ENCODE measurements at places on chromosomes 12 and 14.

GRCh38 chr12:70840656-70841350 lies 79.7 kb downstream of the PTPRR start:
- DNase-seq, result no peak

GRCh38 chr14:89187501-89187900 lies 229.5 kb downstream of the FOXN3 start:
- no peak for DNase-seq

DNA sequence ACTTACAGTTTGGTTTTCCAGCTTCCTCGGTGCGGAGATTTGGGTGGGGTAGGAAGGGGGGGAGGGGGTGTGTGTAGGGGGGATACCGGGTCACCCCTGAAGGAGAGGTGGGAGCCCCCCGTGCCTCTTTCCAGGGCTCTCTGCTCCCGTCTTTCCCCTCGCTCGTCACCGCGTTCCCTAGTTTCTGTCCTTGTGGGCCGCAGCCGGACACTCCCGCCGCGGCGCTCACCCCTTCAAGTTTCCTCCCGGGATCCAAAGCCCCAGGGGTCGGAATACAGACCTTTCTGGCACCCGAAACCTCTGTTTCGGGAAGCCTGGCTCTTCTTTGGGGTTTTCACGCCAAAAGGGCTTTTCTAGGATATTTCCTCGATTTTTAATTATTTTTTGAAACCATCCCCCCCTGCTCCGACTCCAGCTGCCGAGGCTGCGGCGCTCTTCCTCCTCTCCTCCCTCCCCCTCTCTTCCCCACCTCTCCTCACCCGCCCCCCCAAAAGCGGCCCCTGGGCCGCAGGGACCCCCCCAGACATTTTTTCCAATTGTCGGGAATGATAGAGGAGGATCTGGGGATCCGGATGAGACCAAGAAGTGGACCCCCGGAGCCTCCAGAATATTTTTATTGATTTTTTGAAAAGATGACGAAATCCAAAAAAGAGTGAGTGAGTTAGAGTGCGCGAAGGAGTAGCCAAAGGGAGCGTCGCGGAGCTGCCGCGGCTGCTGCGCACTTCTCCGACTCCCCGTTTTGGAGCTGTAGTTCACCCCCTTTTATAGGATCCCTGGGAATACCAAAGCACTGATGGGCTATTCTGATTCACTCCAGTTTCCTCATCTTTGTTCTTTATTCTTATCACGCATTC lies 1.7 kb downstream of the CCND2 start:
- no peak for DNase-seq

- DNase-seq, result no peak
These were observed 11.3 kb downstream of the ATP2B1 start for GRCh38 chr12:89697296-89697695.

- DNase-seq, result no peak
These were observed 65.3 kb upstream of the RASSF3 start for GRCh38 chr12:64545081-64545382.

- no peak for DNase-seq
These were observed 32.1 kb downstream of the DMAC2L start for GRCh38 chr14:50344116-50344775.

DNA sequence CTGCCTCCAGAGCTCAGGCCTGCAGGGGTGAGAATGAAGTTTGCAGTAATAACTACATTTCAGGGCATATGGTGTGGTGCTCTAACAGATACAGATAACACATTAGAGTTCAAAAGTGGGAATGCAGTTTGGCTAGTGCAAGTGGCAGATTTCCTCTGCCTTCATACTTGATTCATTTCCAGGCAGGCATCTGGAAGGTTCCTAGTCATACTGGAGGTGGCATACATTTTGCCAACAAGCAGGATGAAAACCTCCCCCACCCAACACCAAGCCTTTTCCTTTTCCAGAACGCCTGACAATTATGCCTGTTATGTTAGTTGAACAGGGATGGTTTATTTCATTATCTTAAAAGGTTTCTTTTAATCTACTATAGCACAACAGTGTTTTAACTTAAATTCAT lies 24.3 kb downstream of the VTI1B start:
- no peak for DNase-seq

- no peak for DNase-seq
These were observed 255.7 kb downstream of the ADGRD1 start for GRCh38 chr12:131209082-131210070.

DNA sequence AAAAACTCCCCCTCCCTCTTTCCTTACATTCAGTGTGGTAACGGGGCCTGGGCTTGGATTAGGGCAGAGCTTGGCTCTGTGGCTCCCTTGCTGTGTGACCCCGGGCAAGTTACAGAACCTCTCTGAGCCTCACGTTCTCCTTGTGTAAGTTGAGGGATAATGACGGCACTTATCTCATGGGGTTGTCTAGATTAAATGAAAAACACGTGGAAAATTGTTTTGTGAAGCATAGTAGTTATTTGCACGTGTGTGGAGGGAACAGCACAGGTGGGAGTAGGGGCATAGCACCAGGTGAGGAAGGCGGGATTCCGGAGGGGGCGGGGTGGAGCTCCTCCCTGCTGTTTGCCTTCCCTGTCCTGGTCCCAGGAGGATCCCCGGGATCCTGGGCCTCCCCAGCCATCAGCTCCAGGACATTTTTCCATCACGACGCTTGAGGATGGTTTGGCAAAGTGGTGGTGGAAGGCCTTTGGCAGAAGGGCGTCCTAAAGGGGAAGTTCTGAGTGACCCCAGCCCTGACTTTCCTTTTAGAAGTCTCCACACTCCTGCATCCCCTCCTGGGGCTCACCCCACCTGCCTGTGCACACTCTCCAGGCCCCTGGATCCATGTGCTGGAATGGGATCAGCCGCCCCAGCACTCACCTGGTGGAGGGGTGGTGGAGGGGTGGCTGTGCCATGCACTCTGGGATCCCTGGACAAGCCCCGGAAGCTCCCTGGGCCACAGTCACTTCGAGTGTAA lies 22.7 kb downstream of the LRTM2 start:
- no peak for DNase-seq

DNA sequence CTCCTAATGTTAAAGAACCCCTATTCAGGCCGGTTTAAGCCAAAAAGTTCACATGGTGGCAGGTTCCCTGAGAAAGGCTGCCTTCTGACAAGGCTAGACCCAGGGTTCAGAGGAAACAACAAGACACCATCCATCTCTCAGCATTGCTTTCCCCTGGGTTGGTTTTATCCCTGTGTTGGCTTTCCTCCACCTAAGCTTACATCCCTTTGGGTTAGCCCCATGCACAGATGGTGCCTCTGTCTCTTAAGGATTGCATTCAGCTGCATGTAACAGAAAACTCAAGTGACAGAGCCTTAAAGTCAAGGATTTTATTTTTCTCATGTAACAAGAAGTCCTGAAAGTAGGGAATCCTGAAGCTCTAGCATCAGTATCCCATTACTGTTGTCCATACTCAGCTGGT lies 42.8 kb upstream of the RIN3 start:
- no peak for DNase-seq

DNA sequence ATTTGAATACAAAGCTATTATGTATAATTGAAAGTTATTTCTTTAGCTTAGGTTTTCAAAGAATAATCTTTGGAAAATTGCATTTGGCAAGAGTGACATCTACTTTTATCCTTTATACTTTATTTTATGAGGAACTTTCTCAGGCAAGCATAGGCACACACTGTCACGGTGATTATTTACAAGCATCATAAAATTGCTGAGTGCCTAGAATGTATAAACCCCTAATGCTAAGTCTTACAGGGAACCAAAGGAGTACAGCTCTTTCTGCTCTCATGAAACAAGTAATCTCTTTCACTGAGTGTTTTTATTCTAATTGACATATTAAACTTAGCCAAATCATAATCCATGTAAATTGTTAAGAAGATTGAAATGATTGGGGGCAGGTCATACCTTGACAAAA lies 154.9 kb downstream of the FSCB start:
- no peak for DNase-seq

GRCh38 chr12:30203981-30204380 lies 420.2 kb upstream of the TMTC1 start:
- DNase-seq, result no peak

GRCh38 chr14:101594511-101595148 lies 33.3 kb downstream of the DIO3 start:
- no peak for DNase-seq

DNA sequence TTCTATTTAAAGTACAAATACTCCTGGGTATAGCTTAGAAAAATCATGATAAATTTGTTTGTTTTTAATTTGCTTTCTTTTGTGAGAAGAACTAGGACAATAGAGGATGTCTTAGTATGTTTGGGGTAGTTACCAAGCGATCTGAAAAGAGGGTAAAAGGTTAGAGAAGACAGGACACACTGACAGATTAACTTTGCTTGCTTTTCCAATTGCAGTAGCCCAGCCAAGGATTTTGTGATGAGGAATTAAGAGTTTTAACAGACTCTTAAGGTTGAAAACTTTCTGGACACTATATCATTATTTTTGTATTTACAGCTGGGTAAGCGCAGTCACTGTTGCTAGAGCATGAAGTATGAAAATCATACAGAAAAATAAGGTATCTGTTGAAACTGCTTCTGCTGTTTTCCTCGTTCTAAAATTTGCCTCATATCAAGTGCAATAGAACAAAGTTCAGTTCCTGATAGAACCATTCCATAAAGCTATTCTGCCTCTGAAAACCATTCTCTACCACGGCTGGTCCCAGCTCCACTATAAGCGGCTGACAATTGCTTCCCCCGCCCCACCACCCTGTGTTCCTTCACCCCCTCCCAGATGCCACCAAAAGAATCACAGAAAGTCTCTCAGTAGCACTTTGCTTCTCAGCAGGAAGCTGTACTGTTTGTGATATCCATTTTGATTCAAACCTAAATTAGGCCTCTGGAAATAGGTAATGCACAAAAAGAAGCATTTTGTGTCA lies 413.4 kb downstream of the BCAT1 start:
- DNase-seq, result no peak

GRCh38 chr12:76558684-76559399 lies 729 bp downstream of the OSBPL8 start:
- DNase-seq, result peak; percentile 61

GRCh38 chr12:21599143-21599999 lies 5.3 kb downstream of the GYS2 start:
- no peak for DNase-seq

DNA sequence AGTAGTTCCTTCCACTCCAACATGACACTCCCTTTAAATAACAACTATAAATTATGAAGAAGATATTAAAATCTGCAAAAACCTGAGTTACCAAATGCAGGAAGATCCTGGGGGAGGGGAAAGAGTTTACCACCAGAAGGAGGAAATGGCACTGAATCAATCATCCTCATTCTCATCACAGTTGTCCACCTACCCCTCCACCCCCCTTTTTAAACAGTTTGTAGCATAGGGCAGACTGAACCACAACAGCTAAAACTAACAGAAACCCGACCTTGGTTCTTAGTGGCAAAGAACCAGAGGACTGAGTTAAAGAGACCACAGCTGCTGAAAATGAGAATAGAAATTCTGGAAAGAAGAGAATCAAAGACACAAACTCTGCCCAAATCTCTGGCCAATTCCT lies 189.5 kb downstream of the MED13L start:
- no peak for DNase-seq

DNA sequence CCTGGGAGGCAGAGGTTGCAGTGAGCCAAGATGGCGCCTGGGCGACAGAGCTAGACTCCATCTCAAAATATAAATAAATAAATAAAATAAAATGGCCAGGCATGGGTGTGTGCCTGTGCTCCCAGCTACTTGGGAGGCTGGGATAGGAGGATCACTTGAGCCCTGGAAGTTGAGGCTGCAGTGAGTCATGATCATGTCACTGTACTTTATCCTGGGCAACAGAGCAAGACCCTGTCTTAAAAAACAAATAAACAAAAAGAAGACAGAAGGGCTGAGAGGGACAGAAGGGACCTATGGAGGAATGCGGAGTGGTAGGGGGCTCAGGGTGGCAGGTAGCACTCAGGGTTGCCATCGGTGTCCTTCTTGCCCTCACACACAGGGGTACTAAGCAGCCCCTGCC lies 40.8 kb downstream of the PRPF40B start:
- DNase-seq, result no peak

DNA sequence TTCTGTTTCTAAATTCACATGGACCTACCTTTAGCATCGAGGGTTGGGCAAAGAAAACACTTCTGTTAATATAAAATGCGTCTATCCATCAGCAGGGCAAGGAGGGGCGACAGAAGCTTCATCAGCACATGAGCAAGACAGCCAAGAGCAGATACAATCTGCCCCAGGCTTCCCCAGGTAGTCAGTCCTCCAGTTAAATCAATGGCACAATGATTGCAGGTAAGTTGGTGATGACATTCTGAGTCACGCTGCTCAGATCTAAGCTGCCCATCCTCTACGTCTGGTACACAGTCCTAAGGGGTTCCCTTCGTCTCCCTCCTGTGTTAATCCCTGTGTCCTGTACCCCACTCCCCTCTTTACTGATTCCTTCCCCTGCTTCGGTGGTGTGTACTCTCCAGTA lies 38.8 kb downstream of the MAP3K9 start:
- no peak for DNase-seq

GRCh38 chr12:16927259-16927658 lies 321.3 kb upstream of the LMO3 start:
- DNase-seq, result no peak

DNA sequence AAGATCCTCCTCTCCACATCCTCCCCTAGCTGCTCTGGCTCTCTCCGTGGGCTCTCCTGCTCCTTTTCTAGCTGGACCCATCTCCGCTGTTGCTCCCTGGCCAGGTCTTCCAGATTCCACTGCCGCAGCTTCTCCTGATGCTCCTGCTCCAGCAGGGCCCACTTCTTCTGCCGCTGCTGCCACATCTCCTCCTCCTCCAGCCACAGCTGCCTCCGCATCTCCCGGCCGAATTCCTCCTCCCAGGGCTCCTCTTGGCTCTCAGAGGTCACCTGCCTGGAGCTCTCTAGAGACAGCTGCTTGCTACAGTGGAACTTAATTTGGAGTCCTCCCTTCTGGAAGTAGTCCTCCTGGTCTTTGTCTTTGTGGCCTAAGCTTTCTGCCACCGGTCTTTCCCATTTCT lies 5.5 kb downstream of the FAM186B start:
- no peak for DNase-seq

DNA sequence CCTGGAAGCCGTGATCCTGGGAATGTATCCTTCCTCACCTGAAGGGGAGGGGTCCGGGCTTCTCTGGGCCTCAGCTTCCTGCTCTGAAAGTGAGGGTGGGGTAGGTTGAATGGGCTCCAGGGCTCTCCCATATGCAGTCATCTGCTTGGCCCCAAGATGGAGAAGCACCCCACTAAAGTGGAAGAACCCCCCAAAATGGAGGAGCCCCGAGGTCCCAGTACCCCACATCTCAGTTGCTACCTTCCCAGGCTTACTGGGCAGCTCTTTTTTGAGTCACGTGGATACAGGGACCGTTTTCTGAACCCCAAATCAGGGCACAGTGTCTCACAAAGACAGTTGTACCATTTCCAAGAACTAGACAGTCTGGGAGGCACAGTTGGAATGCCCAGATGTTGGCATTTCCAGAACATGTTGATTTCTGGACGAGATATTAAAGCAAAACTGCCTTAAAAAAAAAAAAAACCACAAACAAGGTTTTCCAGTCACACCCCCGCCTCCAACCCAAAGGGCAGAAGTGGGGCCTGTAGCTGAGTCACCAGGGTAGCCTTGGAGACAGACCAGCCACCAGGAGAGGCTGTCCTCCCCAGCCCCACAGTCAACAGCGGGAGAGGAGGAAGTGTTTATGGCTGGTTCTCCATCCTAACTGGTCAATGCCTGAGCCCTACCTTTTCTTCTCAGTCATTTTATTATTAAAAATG lies 12.1 kb downstream of the VASH1 start:
- peak; percentile 25 for DNase-seq

- no peak for DNase-seq
These were observed 105.3 kb upstream of the BCAT1 start for GRCh38 chr12:25054076-25054782.
